Putamen (tissue), 1 donor: ENCODE measurements at places on chromosomes 7 and 10.

GRCh38 chr10:21807180-21807579 lies 196.3 kb downstream of the DNAJC1 start:
- no peak for DNase-seq

DNA sequence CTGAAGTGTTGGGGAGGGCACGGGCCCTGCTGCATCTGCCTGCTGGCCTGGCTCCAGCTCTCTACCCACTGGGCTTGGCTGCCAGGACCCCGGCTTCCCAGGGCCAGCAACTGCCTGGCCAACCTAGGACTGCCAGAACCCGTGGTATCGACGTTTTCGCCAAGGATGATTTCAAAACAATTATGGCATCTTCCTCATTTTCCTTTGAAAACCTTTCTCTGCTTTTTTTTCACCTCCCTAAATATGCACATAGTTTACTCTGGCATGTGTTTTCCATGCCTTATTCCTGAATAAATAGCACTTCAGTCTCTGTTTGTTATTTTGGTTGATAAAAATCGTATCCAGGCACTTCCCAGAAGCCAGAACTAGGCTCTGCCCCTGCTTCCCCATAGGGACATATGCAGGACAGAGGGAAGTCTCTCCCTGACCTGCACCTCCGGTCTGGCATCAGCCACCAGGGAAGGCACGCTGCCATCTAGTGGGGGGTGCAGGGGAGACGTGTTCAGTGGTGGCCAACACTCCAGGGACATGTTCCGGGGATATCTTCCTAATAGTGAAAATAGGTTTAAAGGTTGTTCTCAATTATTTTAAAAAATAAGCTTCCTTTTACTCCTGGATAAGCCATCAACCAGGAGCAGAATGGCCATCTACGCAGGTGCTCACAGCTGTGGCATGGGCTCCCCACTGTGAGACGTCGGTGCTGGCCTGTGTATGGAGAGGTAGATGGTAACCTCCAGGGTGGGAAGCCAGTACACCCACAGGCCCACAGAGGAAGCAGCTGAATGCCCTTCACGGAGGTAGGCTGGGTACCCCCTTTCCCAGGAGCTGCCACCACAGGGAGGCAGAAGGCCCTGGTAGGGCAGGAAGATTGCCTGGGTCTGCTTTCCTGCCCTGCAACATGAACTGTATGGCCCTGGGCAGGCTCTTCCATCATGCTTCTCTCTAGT lies 30.7 kb upstream of the ANTXRL start:
- DNase-seq = peak; percentile 15

DNA sequence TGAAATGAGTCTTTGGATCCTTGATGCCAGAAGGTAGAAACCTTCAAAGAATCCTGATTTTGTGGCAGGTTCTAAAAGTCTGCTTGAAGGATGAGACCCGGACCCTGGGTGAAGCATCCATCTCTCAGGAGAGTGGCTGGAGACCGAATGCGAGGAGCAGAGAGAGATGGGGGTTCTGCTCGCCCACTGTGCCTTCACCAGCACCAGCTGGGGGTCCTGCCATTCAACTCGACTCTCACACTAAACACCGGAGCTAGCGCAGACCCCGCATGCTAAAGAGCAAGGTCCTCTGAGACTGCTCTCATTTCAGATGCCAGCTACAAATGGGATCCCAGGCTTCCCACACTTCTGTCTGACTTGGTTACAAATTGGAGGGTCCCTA lies 218.4 kb downstream of the GLRX3 start:
- DNase-seq = no peak

- no peak for DNase-seq
Measured at GRCh38 chr7:94059746-94060145, 55.6 kb upstream of the BET1 start.

DNA sequence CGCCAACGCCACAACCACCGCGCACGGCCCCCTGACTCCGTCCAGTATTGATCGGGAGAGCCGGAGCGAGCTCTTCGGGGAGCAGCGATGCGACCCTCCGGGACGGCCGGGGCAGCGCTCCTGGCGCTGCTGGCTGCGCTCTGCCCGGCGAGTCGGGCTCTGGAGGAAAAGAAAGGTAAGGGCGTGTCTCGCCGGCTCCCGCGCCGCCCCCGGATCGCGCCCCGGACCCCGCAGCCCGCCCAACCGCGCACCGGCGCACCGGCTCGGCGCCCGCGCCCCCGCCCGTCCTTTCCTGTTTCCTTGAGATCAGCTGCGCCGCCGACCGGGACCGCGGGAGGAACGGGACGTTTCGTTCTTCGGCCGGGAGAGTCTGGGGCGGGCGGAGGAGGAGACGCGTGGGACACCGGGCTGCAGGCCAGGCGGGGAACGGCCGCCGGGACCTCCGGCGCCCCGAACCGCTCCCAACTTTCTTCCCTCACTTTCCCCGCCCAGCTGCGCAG lies 424 bp downstream of the EGFR start:
- DNase-seq = no peak
